ENCODE measurements at places on chromosomes 5 and 9. TPM values are rescaled to one million over a fixed set of nuclear protein-coding genes. Genes with fewer than 3 reads are reported as not detected.

Gene FLT4
- 6.6 TPM for total RNA-seq

Gene PCSK1
- not detected for total RNA-seq

- no peaks in the 10 kb centered on the region for H3K36me3 ChIP-seq
- no peak overlapping the region for H3K27ac ChIP-seq
- no peak overlapping the region for H3K4me3 ChIP-seq
- DNase-seq, result peak; percentile 72
- H3K4me1 ChIP-seq, result no peaks in the 10 kb centered on the region
These were observed 140.1 kb upstream of the FBXL17 start for GRCh38 chr5:108521841-108522506.

- no peaks in the 10 kb centered on the region for H3K4me1 ChIP-seq
- no peak overlapping the region for H3K4me3 ChIP-seq
- no peaks in the 10 kb centered on the region for H3K36me3 ChIP-seq
- H3K27ac ChIP-seq, result no peak overlapping the region
- no peak for DNase-seq
These were observed 201.2 kb downstream of the MTRR start for GRCh38 chr5:8070138-8070537.
